ENCODE measurements at places on chromosomes 16 and 17.

GRCh38 chr16:10577305-10578202 is 2.8 kb downstream of the EMP2 start:
- peak; percentile 48 for DNase-seq

DNA sequence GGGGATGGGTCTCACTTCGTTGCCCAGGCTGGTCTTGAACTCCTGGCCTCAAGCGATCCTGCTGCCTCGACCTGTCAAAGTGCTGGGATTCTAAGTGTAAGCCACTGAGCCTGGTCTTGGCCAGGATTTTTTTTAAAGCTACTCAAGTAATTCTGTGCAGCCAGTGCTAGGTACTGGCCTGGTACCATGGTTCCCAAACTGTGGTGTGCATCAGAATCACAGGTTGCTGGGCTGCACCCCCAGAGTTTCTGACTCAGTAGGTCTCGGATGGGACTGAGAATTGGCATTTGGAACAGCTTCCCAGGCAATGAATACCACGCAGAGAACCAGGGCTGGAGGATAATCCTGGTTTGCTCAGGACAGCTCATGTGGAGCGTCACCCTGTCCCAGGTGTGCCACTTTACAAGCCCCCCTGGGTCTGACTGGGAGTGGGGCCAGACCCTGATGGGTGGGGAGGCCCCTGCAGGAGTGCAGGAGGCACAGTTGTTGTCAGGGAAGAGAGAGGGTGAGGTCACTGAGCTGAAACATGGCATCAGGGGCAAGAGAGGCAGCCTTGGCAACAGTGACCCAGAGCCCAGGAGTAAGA is 10.7 kb upstream of the MRPS23 start:
- DNase-seq, result no peak

- DNase-seq, result no peak
Measured at GRCh38 chr16:3716831-3717234, 491 bp downstream of the TRAP1 start.

DNA sequence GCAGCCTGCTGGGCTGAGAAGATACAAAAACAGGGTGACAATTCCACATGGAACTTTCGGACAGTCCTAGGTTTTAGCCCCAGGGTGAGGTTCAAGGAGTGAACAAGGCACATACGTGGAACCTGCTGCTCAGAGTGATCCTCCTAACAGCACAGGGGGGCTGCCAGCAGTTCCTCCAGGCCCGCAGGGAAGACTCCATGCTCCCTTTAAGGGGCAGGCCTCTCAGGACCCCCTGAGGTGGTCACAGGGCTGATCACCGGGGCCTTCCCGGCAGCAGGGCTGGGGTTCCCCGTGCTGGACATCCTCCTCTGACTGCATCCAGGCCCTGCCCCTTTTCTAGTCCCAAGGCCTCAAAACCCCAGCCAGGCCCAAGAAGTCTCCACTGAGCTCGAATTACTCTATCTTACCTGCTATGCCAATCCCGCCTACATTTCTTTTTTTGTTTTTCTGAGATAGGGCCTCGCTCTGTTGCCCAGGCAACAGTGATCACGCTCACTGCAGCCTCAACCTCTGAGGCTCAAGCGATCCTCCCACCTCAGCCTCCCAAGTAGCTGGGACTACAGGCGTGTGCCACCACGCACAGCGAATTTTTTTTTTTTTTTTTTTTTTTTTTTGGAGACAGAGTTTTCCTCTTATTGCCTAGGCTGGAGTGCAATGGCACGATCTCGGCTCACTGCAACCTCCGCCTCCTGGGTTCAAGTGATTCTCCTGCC is 10.4 kb downstream of the CANT1 start:
- no peak for DNase-seq

GRCh38 chr17:48871551-48872351 is 20.8 kb upstream of the ATP5MC1 start:
- DNase-seq, result no peak

DNA sequence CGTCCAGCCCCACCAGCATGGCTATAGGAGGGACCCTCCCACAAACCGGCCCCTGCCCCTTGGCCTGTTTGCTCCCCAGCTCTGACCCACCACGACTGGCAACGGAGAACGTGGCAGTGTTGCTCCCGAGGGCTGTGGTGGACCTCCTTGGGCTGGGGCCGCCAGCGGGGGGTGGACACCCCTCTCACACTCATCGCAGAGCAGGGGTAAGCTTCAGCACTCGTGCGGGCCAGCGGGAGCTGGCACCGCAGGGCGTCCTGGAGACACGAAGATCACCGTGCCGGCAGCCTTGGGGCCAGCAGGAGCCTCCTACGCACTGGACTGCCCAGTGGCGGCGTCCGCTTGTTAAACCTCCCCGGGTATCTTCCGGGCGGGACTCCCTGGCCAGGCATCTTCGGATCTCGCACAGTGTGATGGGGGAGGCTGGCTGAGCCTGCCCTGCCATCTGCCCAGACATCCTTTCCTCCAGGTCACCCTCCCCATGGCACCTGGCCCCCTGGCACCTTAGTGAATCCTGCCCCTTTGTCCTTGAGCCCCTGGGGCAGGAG is 53.5 kb downstream of the ABR start:
- DNase-seq, result no peak

DNA sequence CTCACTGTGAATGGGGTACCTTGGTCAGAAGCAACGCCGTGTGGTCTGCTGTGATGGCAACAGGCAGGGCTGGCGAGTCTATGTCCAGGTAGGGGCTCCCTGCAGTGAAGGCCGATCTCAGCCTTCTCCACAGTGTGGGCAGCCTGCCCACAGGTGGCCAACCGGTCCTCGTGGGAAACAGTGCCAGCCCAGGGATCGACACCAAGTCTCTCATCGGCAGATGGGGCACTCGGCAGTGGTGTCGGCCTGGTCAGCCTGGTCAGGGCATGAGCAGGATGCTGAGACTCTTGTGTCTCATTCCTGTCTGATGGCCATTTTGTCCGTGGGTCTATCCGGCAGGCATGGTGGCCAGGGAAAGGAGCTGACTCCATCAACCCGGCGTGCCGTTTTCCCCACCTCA is 92.2 kb downstream of the TNFRSF13B start:
- DNase-seq, result no peak

DNA sequence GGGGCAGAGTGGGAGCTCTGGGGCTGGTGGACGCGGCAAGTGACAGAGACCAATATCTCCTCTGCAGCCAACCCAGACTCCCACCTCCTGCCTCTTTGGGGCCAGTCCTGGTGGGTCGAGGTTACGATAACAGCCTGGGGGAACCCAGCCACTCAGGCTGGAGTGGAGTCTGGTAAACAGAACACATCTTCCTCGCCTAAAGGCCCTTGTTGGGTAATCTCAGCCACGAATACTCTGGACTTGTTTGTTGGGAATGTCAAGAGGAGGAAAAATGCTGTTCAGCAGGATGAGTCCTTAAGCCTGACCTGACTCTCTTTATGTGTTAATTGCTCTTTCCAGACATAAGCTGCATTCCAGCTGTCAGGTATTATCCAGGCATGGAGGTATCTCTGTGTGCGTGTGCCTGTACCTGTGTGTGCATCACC is 8.0 kb upstream of the SPNS2 start:
- no peak for DNase-seq

DNA sequence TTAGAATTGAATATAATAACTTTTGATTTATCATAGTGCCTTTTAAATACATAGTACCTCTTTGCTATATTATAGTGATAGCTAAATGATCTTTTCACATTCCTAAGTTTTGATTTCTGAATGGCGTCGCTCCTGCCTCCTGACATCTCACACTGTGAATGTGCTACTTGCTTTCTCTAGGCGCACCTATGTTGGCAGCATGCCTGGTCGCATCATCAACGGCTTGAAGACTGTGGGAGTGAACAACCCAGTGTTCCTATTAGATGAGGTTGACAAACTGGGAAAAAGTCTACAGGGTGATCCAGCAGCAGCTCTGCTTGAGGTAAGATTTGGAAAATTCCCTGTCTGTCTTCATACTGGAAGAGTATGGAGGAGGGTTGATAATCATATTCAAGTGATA is 29.8 kb upstream of the ABCC11 start:
- no peak for DNase-seq

DNA sequence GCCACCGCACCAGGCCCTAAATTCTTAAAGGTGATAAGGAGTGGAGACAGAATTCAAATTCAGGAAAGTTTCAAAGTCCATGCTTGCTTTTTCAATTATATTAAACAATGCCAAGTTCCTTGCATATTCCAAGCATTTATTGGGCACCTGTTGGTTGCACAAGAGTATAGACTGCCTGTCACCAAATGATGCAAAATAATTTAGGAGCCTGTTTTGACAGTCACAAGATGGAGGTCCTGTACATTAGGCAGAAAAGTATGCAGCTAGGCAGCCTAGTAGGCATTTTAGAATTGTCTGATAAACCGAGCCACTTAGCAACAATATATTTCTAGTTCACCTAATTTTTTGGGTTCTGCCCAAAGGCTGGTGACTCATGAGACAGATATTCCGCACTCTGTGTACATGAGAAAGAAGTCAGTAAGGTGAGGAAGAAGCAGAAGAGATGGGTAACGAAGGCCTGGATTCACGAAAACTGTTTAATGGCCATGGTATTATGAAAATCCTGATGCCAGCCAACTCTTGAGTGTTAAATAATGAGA is 7.3 kb downstream of the ACACA start:
- DNase-seq, result peak; percentile 18

DNA sequence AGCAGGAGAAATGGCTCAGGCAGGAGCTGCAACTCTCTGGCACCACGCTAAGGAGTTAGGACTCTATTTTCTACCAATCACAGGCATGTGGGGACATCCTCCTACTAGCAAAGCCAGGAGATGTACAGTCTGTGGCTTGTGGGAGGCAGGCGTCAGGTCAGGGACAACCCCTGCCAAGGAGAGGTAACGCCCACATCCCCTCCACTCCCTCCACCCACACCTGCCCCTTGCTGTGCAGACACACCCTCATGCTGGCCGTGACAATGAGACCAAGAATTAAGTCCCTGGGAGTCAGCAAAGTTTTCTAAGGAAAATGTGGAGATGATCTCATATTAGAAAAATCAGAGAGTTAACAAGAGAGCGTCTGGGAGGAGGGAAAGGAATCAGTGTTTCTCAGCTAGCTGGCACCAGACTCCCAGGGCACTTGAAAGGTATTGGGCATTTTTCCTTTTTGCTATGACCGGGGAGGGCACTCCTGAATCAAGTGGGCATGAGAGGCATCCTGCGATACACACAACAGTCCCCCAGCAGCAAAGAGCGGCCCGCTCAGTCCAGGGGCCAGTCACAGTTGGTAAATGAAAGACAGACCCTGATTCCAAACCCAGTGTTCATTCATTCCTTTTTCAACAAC is 87.3 kb upstream of the RPL38 start:
- no peak for DNase-seq

DNA sequence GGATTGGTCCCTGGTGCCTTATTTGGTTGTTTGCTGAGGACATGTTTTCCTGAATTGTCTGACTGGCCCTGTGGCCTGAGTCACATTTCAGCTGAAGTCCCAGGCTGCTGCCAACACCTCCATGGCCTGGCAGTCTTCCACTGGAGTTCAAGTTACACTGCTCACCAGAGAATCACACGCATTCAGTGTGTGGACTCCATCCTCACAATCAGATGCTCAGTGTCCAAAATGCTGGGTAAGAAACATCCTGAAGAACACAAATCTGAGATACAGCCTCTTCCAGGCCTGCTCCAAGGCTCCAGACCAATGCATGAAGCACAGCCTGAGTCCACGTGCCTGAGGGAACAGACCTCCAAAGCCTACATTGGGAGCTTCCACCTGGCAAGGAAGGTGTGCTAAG is 19.2 kb downstream of the CD300LB start:
- DNase-seq, result peak; percentile 45

DNA sequence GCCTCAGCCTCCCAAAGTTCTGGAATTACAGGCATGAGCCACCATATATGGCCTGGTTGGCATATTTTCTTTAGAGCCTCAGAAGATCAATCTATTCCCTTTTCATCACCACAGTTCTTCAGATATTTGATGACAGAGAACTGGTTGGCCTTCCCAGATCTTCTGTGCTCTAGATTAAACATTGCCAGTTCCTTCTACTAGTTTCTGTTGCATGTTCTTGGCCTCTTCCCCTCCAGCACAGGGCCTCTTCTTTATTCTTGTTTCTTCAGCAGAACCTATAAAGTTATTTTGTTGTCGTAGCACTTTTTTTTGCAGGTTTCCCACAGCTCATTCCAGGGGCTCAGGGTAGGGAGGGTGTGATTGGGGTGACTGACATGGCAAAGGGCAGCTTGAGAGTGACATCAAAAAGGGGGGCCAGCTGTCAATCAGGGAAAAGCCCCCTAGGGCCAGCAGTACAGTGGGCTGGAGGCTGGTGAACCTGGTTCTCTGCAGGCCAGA is 9.3 kb downstream of the CHD9 start:
- DNase-seq, result no peak

Measured in fibroblast of the aortic adventitia (primary cell).